ENCODE measurements at places on chromosomes 7 and 10.
A peak's percentile ranks its signal among the peaks of the same experiment; 100 is the strongest.

- no peak overlapping the region for H3K27ac ChIP-seq
- peaks cover 33% of the 10 kb centered on the region for H3K4me1 ChIP-seq
- H3K4me3 ChIP-seq, result no peak overlapping the region
- no peak for DNase-seq
Observed at GRCh38 chr10:122559228-122559627, 1.3 kb upstream of the DMBT1 start.

- H3K4me3 ChIP-seq, result peak overlapping the region; percentile 28
- H3K27me3 ChIP-seq, result no peaks in the 10 kb centered on the region
- H3K4me1 ChIP-seq, result peaks cover 93% of the 10 kb centered on the region
- peak overlapping the region; percentile 89 for H3K27ac ChIP-seq
Observed at GRCh38 chr10:80486785-80487420, 32.8 kb downstream of the TSPAN14 start.

GRCh38 chr7:134315679-134316538, 821 bp downstream of the SLC35B4 start:
- peak overlapping the region; percentile 90 for H3K4me3 ChIP-seq
- H3K4me1 ChIP-seq, result peaks cover 19% of the 10 kb centered on the region
- no peak overlapping the region for H3K27ac ChIP-seq
- H3K27me3 ChIP-seq, result no peaks in the 10 kb centered on the region

- H3K27ac ChIP-seq, result no peak overlapping the region
- H3K4me3 ChIP-seq, result no peak overlapping the region
- DNase-seq, result no peak
- H3K36me3 ChIP-seq, result no peaks in the 10 kb centered on the region
Observed at GRCh38 chr7:90846192-90846591, 250.1 kb downstream of the CDK14 start.

DNA sequence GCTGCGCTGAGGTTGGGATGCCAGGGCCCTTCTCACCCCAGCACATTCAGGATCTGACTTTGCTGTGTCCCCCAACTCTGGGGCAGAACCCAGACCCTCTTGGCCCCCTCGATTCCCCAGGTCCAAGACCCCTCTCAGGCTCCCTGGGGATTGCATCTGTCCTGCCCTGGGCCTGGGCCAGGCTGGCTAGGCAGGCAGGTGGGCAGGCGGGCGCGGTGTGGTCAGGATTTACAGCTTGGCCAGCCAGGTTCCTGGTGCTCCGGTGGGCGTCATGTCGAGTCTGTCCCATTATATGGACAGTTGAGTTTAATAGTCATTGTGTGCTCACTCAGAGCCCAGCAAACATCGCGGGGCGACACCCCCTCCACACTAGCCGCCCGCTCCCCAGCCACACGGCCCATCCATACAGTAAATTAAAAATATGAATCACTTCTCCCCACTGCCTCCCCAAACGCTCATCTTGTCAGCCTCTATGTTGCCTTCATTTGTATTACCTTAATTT, 23.5 kb downstream of the POLL start:
- DNase-seq, result no peak
- peaks cover 10% of the 10 kb centered on the region for H3K4me1 ChIP-seq
- peaks cover 40% of the 10 kb centered on the region for H3K27me3 ChIP-seq
- H3K27ac ChIP-seq, result no peak overlapping the region
- H3K4me3 ChIP-seq, result no peak overlapping the region
- no peaks in the 10 kb centered on the region for H3K36me3 ChIP-seq

DNA sequence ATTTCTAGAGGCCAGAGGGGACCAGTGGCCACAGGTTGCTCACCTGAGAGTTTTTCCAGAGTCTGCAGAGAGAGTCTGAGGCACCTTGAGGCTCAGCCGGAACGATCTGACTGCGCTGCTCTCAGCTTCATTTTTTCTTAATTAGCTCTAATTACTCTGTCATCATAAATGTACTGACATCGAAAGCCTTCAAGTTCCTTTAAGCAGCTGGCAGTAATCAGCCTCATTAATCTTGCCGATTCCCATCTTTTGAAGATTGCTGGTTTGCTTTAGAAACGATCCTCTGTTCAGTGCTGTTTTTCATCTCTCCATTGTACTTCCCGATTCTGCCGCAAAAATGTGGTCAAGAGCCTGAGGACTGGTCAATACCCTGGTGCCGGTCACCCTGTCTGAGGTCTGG, 454.7 kb downstream of the TYW1 start:
- H3K36me3 ChIP-seq, result no peaks in the 10 kb centered on the region
- no peak overlapping the region for H3K27ac ChIP-seq
- no peak overlapping the region for H3K4me3 ChIP-seq

Data from activated CD4-positive, alpha-beta memory T cell treated with anti-CD3 and anti-CD28 coated beads for 36 hours (primary cell).